ENCODE measurements at places on chromosomes 3 and 15. TPM values are rescaled to one million over a fixed set of nuclear protein-coding genes. Genes with fewer than 3 reads are reported as not detected.

SCG3 gene
- total RNA-seq: not detected

DNA sequence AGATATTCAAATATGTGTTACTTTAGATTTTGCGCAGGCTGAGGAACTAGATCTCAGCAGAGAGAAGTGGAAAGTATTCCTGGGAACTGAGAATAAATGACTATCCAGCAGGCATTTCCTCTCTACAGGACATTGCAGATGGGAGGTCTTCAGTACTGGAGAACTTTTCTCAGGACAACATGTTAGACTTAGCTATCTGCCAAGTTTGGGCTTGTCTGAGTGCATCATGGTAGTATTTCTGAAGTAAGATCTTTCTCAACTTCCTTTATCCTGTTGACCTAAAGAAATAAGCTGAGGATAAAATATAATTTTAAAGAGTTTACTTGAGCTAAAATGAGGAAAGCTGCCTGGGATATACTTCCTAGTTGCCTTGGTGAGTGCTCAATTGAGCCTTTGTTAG lies 167.9 kb upstream of the BCHE start:
- no peak for DNase-seq

PSMD6 gene
- 89.4 TPM for total RNA-seq

GRCh38 chr3:193783166-193783896 lies 190.3 kb downstream of the OPA1 start:
- DNase-seq: no peak

PLS1 gene
- total RNA-seq: 1.6 TPM

- no peak for DNase-seq
Measured at GRCh38 chr3:37987315-37987697, 3.3 kb upstream of the VILL start.

- DNase-seq: no peak
Measured at GRCh38 chr3:174051191-174051590, 653.6 kb downstream of the NLGN1 start.

B3GALNT1 gene
- not detected for total RNA-seq

DNA sequence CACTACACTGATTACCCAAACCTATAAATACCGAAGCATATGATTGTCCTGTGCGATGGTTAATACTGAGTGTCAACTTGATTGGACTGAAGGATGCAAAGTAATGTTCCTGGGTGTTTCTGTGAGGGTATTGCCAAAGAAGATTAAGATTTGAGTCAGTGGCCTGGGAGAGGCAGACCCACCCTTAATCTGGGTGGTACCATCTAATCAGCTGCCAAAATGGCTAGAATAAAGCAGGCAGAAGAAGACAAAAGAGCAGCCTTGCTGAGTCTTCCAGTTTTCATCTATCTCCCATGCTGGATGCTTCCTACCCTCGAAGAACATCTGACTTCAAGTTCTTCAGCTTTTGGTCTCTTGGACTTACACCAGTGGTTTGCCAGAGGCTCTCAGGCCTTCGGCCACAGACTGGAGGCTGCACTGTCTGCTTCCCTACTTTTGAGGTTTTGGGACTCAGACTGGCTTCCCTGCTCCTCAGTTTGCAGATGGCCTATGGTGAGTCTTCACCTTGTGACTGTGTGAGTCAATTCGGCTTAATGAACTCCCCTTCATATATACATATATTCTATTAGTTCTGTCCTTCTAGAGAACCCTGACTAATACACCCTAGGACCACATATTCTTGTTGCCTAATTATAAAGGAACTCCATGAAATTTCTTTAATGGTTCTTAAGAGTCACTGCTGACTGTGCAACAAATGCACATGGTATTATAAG lies 31.7 kb downstream of the CSNK1G1 start:
- no peak for DNase-seq

DNA sequence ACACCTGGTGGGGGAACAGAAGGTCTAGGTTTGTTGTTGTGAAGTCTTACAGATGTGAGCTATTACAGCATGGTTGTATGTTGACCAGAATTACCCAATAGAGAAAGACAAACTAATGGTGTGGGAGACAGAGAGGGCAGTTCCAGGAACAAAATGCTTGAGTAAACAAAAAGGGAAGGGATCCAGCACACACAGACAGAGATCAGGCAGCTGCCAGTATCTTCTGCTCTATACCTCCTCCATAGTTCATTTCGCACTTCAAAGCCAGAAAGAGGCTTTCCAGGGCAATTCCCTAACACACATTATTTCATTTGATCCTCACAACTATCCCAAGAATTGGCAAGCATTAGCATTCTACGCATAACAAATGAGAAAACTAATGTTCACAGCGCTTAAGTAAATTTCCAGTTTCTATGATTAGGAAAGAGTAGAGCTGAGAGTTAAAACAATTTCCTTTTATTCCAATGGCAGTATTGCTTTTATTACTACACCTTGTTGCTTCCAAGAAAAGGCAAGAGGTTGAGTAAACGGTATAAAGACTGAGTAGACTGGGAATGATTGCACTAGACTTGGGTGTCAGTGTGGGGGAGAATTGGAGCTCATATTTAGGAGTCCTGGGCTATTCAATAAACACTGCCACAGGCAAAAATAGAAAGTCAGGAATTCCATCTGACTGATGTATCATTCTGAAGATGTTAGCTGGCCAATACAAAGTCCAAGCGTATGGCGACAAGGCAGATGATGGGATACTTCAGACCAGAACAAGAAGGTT lies 39.7 kb upstream of the ZNF280D start:
- no peak for DNase-seq

SOX14 gene
- total RNA-seq: not detected

TRIM42 gene
- not detected for total RNA-seq

PATL2 gene
- 10.7 TPM for total RNA-seq

LMAN1L gene
- total RNA-seq: not detected

MYO5C gene
- 1.0 TPM for total RNA-seq

GRCh38 chr15:57647791-57648130 lies 56.1 kb downstream of the MYZAP start:
- no peak for DNase-seq

PPM1M gene
- total RNA-seq: 25.9 TPM

TMEM207 gene
- total RNA-seq: not detected

DNA sequence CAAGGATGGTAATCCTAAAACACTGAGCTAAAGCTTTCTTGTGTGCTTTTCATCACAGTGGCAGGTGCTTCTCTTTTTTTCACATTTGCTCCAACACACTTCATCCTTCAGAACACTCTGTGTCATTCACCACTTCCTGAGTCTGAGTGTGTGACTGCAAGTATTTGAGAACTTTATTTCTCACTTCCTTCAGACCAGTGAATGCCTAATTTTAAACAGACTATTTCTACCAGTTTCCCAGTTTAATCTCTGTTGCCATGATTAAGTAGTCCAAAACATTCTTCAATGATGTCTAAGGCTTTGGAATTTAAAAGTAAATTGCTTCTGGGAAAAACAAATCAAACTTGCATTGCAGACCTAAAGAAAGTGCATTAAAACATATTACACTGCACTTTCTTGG lies 541.2 kb downstream of the RBMS3 start:
- DNase-seq: no peak

SCN5A gene
- total RNA-seq: not detected

- DNase-seq: no peak
Measured at GRCh38 chr15:60004009-60004845, at the start of gene FOXB1. Gene FOXB1 (plus strand): TSS chr15:60004311. CDS start chr15:60004964, 653 bp downstream.

DNA sequence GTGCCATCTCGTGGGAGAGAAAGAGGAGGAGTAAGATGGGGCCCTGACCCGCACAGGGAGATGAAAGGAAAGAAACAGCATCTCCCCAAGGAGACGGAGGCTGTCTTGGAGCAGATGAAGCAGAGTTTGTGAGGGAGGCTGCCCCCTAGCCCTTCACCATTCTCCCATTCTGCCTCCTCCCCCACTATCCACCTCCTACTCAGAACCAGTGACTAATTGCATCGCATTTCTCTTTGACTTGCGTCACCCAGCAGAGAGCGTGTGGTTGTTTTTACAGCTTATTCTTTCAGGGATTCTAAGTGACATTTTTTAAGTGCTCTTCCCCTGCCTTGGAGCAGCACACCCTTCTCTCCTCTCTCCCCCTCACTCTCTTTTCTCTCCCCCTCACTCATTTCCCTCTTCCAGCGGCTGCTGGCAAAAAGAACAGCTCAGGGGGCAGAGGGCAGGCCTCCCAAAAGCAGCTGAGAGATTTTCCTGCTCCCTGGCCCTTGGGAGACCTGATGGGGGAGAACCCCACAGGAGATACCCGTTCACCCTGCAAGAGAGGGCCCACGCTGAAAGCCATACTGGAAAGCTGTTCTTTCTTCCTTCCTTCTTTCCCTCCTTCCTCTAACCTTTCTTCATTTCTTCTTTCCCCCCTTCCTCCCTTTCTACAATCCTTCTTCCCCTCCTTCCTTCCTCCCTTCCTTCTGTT lies 91.8 kb downstream of the MRPL46 start:
- no peak for DNase-seq

- DNase-seq: no peak
Measured at GRCh38 chr3:195548006-195548405, 4.9 kb upstream of the PPP1R2 start.

DNA sequence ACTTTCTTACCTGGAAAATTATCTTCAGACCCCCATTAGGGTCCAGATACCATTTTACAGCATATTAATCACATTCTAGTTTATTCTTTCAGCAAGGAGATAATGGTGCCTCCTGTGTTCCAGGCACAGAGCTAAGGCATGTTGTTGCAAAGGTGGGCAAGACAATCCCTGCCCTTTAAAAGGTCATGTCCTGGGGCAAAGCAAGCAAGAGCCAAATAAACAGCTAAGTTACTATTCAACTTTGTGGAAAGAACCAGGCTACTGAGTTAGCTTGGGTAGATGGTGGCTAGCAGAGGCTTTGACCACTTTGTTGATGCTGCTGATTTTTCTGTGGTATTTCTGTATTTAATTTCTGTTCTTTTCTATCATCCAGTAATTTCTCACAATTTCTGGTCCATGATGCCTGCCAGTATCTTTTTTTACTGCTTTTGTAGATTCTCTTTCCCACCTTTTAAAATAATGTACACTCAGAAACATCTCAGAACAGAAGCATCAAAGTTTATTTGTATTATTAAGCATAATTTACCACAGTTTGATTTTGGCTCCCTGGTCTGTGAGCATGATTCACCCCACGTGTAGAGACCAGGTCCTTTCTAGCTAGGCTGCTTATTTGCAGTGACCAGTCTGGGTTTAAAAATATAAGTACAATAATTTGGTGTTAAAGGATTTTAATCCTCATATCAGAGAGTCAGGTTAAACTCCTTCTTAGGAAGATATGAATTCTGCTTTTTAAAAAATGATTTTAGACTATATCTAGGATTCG lies 71.5 kb downstream of the LRRC28 start:
- DNase-seq: no peak

TFDP2 gene
- 52.1 TPM for total RNA-seq

- DNase-seq: no peak
Measured at GRCh38 chr15:90340345-90340744, 11.7 kb upstream of the ZNF774 start.

TERC gene
- total RNA-seq: 13.7 TPM

DNA sequence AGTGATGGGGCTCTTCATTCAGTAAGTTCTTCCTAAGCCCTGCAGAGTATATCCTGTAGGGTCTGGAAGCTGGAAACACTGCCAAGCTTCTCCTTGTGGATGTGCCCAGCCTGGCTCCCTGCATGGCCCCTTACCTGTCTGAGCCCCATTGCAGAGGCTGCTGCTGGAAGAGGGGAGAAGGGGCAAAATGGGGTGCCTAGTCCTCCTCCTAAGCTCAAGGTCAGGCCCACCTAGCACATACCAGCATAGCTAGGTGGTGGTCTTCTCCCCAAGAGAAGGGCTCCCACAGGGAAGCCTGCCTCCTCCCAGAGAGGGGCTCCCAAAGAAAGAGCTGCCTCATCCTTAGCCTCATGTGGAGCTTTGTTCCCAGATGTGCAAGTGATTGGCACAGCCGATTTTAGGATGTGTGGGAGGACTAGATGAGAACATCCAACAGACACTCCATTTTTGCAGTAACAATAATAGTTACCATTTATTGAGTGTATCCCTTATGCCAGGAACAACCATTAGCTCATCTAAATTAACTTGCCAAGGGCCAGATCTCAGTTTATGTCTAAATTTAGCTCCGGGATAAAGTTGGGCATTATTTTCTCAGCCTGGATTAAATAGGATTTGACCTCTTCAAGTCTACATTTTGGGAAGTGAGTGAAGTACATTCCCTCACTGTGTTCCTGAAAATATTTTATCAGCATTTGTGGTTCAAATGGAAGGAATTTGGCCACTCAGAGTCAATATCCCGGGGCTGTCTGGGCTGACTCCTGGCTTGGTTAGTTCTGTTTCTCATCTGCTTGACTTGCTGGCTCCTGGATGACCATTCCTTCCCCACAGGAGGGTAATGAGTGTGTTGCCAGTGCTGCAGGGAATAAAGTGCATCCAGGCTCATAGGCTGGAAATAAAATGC lies 291.1 kb upstream of the ROPN1 start:
- DNase-seq: no peak

DNA sequence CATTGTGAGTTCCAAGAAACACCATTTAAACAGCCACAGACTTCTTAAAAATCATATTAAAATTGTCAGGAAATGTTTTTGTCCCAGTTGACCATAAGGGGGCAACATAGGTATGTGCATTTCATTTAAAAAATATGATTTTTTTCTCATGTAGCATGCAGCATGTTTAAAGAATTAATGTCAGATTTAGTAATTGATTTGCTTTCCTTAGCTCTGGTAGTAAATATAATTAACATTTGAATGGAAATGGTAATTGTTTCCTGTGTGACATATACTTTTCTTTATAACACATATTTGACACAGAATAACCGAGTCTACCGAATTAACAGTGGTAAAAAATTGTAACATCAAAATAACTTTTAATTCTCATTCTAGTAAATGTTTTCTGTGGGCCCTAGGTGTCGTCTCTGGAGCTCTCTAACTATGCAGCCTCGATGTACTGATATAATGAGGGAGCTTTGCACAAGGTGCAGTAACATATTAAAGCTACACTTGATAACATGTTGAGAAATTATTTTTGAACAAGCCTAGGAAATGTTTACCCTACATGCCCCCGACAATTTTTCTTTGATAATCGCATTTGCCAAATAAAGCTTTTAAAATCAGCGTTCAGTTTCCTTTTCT lies 34.9 kb downstream of the NXPE3 start:
- DNase-seq: no peak

GRCh38 chr3:177787279-177788041 lies 590.2 kb upstream of the TBL1XR1 start:
- DNase-seq: no peak

DNA sequence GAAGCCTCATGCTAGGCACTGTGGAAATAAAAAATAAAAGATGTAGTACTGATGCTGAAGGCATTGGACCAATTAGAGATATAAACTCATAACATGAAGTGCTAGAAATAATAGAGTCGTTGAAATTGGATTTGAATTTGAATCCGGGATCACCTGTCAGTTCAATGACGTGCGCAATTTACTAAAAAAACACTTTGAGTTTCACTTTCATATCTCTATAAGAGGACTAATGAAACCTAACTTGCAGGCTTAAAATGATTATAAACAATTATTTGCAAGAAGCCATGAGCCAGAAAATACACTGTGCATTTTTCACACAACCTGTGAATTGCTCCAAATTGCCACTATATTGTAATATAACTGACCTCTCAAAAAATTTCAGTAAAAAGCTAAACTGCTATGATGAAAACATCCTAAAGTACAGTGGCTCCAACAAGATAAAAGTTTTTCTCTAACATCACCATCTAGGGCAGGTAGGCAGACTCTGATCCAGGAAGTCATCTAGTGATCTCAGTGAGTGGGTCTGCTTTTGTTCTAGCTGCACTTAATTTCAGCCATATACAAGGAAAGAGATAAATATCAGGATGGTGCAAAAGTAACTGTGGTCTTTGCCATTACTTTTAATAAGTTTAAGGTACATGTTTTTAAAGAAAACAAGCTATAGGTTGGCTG lies 440.2 kb downstream of the CNTN6 start:
- DNase-seq: no peak

RFT1 gene
- total RNA-seq: 41.3 TPM

GOLGA6L9 gene
- 1.3 TPM for total RNA-seq
